Activated naive CD4-positive, alpha-beta T cell (primary cell): ENCODE measurements at places on chromosomes 6 and 20.
A peak's percentile ranks its signal among the peaks of the same experiment; 100 is the strongest.

DNA sequence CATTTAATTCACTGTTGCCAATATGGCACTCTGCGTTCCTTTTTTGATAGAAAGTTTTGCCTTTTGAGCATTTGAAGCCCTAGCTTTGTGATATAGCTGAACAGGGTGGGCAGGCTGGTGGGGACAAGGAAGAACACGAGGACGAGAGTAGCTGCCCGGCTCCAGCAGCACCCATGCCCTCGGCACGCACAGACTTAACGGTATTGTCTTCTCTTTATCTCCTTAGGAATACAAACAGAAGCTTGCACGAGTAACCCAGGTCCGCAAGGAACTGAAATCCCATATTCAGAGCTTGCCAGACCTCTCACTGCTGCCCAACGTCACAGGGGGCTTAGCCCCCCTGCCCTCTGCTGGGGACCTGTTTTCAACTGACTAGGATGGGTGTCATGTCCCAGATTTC lies 56.0 kb downstream of the RPRD1B start:
- no peak for DNase-seq

- no peak for DNase-seq
These were observed 25.1 kb downstream of the CAP2 start for GRCh38 chr6:17418281-17419188.

- no peak for DNase-seq
These were observed 89.1 kb downstream of the PREX1 start for GRCh38 chr20:48738399-48739304.

DNA sequence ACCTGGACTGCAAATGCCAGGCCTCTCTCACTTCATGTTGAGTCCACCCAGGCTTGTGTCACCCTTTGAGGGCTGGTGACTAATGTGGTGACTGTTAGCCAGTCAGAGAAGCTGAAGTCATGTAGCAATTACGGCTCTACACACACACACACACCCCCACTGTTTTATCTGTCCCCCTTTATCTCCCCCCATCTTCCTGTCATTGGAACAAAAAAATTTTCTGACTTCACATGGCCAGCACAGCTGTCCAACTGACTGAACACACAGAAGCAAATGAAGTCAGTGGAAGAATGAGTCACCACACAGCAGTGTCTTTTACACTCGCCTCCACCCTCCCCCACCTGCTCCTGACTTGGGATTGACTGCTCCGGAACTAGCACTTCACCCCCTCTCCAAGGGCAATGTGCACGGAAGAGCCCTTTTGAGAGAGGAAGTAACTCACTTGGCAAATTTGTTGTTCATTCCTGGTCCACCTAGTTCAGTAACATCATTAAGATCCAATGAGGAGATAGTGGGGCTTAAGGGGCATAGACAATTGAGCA lies 198.0 kb downstream of the RNF144B start:
- DNase-seq: no peak

DNA sequence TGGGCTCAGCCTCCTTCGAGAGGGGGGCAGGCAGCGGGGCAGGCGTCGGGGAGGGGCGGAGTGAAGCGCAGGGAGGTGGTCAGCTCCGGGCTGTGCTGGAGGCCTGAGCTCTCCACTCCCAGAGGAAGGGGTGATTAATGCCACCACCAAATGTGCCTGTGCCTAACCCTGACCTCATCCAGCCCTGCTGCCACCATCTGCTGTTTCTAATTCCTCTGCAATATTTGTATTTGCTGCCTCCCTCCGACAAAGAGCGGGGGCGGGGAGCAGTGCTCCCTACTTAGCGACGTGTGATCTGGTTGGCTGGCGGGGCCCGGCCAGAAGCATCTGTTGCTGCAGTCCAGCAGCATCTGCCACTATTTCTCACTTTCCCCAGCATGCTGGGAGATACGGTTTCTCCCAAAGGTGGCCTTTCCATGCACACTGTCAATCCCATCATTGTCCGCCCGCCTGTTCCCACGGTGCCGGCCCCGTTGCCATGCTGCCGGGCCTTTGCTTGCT lies 47.0 kb downstream of the DLL1 start:
- DNase-seq: no peak

- no peak for DNase-seq
These were observed 62.0 kb downstream of the FAM50B start for GRCh38 chr6:3911130-3911529.

DNA sequence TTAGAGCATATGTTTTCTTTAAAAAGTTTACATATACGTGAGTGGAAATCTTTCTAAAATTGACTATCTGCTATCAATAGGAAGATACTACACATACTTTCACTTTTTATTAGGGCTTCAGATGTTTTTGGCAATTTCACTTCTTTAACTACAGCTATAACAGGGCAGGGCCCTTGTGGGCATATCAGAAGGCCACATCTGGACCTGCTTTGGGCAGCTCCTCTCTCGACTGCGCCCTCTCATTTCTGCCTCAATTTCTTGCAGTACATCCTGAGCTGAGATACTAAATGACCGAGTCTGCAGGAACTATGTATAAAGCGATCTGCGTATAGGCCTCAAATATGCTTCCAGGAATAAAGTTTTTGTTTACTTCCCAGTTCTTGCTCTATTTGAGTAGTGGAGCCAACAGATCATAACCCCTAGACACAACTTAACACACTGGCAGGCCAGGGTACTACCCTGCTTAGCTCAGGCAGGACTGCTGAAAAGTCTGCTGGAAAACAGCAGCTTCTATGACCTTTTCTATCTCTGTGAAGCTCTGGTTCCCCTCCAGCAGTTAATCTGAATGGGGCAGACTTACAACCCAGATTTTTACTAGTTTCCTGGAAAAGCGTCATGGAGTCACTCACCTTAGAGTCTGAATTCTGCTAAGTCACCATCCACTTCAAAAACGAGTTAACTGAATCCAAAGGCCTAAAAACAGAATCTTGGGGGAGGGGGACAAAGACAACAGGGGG lies 12.7 kb downstream of the GCLC start:
- no peak for DNase-seq

GRCh38 chr20:35517125-35517524 lies 12.3 kb downstream of the C20orf173 start:
- no peak for DNase-seq

GRCh38 chr6:27553123-27553904 lies 80.4 kb upstream of the ZNF184 start:
- no peak for DNase-seq

GRCh38 chr6:166877906-166878305 lies 78.4 kb downstream of the RNASET2 start:
- no peak for DNase-seq

- DNase-seq: no peak
These were observed 317.0 kb downstream of the ZFAND3 start for GRCh38 chr6:38136547-38136946.

GRCh38 chr20:63002511-63002910 lies 4.3 kb downstream of the BHLHE23 start:
- DNase-seq: no peak

DNA sequence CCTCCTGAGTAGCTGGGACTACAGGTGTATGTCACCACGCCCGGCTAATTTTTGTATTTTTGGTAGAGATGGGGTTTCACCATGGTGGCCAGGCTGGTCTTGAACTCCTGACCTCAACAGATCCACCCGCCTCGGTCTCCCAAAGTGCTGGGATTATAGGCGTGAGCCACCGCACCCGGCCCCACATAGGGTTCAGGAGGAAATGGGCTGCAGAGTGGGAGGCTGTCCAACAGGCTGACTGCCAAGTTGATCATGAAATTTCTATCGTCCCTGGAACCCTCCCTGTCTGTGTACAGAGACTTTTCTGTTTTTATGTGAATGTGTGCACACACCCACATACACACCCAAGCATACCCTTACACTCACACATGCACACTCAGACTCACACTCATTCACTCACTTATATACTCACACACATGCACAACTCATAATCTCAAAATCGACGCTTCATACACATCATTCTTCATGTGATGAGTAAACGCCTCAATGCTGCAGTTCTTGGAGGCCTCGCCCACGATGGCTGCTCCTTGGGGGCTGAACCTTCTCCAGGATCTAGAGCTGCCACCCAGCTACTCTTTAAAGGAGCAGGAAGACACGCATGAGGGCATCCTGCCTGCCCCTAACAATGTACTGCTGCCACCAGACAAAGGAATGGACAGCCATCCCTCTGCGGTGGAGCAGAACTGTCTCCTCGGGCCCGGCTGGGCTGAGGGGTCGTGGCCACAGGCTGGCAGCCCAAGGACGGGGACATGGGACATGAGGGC lies 35.6 kb downstream of the SUN5 start:
- no peak for DNase-seq

DNA sequence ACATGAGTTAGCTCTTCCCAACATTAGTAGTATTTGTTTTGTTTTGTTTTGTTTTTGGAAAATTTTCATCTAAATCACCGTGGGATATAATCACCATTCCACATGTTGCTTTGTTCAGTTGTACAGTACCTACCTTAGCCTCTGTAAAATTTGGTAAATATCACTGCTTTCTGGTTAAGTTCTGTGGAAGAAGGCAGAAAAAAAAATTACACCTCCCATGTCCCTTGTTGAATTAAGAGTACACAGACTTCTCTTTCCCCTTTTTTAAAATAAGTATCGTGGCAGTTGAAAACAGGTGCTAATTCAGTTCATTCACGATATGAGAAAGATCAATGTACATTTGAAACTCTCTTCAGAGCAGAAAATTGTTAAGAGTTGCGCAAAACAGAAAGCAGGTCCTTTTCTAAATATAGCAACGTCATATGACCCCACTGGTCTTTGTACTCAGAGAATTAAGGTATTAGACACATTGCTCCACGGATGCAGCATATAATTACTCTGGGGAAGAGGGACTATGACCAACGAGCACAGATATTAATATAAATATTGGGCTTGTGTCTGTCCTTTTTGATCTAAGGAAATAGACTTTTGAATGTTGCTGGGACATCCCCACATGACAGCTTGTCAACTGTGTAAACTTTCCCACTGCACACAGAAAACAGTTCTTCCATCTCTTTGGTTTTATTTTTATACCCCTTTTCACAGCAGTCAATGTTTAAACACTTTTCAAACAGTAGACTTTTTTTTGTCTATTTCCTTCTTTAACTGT lies 58.6 kb upstream of the ZNF217 start:
- no peak for DNase-seq

DNA sequence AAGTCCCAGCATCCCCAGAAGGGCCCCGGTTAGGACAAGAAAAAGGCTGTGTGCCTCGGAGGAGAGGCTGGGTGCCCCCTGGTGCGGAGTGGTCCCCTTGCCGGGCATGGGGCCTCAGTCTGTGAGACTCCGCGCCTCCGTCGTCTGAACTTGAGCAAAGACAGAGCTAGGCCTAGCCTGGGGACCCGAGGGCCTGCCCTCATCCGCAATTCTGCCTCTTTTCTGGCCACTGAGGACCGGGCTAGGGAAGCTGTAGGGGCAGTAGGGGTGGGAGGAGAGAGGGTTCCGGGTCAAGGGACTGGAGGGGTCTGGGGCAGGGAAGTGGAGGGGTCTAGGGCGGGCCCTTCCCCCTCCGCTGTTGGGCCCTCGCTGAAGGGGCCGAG lies 550 bp upstream of the HSPA12B start:
- DNase-seq: no peak

DNA sequence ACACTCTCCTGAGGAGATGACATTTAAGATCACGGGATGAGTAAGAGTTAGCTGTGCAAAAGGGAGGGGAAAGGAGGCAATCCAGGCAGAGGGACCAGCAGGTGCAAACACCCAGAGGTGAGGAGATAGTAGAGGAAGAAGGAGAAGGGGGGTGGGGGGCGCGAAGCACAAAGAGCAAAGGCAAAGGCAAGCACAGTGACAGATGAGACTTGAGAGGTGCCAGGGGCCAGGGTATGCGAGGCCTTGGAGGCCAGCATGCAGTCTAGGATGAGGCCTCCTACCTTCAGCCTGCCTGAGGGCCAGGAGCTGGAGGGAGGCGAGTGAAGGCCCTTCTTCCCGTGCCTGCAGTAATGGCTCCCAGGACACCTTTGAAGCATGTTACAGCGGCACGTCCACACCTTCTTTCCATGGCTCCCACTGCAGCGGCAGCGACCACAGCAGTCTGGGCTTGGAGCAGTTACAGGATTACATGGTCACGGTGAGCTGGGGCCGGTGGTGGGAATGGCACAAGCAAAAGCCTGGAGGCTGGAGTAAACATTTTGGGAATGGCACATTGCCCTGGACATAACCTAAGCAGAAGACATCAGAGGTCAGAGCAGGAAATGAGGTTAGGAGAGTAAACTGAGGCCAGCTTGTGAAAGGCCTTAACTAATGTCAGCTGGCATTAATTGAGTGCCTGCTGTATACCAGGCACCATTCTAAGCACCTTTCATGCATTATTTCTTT lies 18.6 kb downstream of the CCM2L start:
- DNase-seq: no peak

GRCh38 chr6:62479697-62480220 lies 193.7 kb upstream of the KHDRBS2 start:
- no peak for DNase-seq

GRCh38 chr6:169777896-169778295 lies 26.5 kb downstream of the ERMARD start:
- DNase-seq: no peak

GRCh38 chr6:71038711-71039344 lies 82.0 kb upstream of the B3GAT2 start:
- DNase-seq: no peak

DNA sequence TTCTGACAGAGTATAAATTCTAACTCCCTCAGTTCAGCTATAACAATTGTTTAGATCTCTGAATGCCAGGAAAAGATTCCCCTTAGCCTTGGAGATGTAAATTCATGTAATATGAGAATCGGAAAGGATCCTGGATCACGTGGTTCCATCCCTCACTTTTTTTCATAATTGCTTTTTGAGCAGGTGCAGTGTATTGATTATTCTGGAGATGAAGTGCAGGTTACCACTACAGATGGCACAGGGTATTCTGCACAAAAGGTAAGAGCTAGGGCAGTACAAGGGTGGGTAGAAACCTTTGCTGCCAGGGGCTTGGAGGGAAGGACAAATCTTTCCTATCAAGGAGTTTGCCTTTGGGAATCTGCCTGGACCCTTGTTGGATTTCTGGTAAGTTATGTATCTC lies 52.7 kb downstream of the KDM1B start:
- no peak for DNase-seq

- peak; percentile 28 for DNase-seq
These were observed 113.9 kb upstream of the PRSS16 start for GRCh38 chr6:27133281-27134227.

- DNase-seq: peak; percentile 13
These were observed 24.5 kb downstream of the ILRUN start for GRCh38 chr6:34671801-34672656.

- DNase-seq: no peak
These were observed 444.7 kb upstream of the MAP3K7 start for GRCh38 chr6:91031581-91031980.

DNA sequence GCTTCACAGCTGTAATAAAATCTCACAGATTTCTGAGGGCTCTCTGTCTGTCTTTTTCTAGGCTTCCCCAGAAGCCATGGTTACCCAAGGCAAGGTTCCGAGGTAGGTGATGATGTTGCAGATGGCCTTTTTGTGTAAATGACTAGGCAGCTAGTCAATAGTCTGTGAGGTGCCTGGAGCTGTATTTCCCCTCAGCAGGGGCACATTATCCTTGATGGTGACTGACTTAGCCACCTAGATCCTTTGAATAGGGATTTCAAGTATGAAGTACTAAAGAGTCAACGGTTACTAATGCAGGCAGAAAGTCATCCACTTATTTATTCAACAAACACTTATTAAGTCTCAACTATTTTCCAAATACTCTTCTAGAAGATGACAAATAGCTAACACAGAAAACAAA lies 49.3 kb upstream of the L3MBTL3 start:
- DNase-seq: no peak

GRCh38 chr6:44918671-44919296 lies 409.3 kb upstream of the RUNX2 start:
- DNase-seq: no peak

- DNase-seq: no peak
These were observed 31.8 kb downstream of the CTCFL start for GRCh38 chr20:57493091-57493615.

- DNase-seq: no peak
These were observed 27.1 kb upstream of the KCNK5 start for GRCh38 chr6:39256294-39256940.
